ENCODE measurements at places on chromosomes 12 and 14.

GRCh38 chr12:86711731-86712130, 455.5 kb upstream of the MGAT4C start:
- no peak for DNase-seq

GRCh38 chr14:99518441-99519346, 37.5 kb downstream of the CCNK start:
- DNase-seq = no peak

DNA sequence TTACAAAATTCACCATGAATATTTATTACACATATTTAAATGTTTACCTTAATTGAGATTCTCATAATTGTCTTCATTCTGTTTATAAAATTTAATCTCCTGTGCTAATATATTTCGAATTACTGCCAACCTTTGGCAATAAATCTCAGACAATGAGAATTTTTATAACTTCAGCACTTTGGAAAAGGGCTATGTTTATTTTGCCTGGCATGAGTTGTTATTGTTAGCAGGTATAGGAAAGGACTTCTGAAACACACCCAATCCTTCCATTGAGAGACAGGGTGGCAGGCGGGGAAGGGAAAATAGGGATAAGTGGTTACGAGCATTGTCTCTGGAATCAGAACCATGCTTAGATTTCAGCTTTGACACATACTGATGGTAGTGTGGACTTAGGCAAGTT, 12.1 kb upstream of the MSRB3 start:
- no peak for DNase-seq

DNA sequence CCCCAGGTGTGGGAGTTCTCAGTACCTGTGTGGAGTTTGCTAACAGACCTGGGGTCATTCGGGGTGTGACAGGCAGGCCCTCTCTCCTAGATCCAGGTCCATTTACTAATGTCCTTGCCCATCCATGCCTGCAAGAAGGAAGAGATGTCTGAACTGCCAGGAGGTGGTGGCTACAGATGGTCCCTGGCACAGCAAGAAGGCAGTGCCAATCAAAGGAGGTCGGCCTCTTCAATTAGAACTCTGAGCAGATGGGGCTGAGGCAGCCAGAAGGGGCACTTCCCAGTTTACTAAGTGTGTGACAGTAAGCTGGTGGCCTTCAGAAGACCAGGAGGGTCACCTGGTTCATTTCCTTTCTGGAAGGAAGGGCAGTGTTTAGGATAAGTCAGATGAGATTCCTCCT, 202.5 kb downstream of the CACNA1C start:
- no peak for DNase-seq

DNA sequence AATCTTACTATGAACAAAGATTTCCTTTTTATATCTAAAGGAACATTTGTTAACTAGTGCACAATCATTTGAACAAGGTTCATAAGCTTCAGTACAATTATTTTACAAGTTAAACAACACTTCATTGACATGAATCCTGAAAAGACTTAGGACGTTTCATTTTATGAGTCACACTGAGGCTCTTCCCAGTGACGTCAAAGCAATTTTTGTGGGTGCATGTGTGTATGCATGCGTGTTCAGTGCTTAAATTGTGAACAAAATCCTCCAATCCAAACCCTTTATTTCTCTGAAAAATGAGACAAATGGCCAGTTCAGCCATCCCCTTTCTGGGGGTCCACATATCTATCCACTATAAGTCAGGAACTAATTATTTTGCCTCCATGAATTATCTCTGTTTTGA, 2.9 kb downstream of the LMNTD1 start:
- DNase-seq = no peak

GRCh38 chr14:63764103-63764502, 36.2 kb upstream of the SGPP1 start:
- no peak for DNase-seq

DNA sequence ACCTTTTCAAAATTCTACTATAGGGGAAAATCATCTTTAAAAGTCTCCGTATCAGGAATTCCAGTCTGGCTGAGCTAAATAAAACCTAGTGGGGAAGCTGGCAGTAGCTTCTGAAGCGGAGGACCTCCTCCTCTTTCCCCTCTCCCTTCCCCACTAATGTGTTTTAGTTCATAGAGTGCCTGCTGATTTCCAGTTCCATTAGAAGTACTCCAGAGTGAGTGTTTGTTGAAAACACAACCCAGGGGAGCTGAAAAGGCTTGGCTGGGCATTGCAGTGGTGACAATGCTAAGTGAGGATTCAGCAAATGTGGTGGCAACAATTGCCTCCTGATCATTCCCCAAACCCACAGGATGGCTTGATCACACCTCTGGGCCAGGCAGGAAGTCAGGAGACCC, 144.2 kb upstream of the FRMD6 start:
- no peak for DNase-seq

DNA sequence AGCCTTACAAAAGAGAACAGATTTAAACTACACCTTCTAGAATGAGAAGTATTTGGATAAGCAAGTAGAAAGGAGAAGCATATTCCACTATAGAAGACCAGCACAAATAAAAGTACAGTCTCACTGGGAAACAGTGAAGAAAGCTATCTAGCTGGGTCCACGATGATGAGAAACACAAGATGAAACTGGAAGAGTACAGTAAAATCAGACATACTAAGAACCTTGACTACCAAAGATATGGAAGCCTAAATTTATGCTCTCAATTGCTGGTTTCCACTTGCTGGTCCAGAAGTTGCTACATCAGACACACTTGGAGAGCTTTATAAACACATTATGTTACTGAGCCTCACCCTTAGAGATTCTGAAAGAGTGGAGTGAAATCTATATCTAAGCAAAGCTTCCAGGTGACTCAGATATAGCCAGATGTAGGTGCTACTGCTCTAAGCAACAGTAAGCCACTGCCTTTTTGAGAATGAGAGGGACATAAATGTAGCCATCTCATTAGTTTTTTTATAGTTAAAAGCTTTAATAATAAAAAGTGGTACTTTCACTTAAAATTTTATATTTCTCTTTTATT, 96.3 kb upstream of the BBS10 start:
- no peak for DNase-seq

DNA sequence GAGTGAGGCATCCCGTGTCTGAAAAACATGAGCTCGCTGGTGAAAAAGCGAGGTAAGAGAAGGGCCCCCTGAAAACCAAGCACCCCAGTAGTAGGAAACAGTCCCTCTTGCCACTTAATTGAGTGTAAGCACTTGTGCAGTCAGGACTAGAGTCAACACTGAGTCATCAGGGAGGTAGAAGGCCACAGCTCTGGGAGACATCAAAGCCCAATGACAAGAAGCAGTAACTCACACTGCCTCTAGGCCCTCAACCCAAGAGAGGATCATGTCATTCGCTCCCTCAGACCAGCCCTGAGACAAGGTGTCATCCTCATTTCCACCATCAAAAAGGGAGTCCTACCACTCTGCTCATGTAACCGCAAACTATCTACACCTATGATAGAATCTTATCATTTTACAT, 17.8 kb downstream of the POMT2 start:
- DNase-seq = no peak

DNA sequence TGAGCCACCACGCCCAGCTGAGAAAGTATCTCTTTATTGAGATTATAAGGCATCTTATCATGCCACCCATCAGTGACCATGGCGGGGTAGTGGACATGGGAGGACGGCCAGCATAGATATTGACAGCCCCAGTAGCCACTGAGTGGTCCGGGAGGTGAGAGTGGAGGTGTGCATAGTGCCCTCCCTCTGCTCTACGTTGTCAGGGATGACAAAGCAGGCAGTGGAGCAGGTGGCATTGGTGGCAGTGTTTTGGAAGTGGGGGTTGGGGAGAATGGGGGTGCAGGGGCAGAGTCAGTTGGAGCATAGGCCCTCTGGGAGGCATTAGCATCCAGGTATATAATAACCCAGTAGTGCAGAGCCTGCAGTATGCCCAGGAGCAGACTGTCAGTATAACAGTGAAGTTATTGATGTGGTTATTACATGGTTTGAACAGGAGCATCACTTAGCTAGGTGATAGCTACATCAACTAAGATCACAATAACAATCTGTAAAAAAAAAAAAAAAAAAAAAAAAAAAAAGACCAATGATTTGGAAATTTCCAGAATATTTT, 41.1 kb downstream of the GNG2 start:
- DNase-seq = no peak

- no peak for DNase-seq
Observed at GRCh38 chr12:49917166-49917787, 13.6 kb upstream of the FAIM2 start.

DNA sequence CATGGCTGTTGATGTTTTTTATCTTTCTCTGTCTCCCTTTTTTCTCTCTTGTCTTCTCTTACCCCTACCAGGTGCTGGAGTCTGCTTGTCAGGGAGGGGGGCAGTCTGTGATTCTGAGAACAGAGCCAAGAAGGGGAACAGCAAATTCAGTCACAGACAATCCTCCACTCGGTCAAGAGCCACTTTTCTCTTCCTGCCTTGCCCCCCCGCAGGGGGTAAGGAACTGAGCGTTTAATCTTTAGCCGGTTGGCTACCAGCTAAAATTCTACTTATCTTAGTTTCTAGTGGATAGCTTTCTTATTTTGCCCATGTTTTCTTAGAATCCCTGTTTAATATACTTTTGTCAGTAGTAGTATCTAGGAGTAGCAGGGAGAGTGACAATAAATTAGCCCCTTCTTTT, 1.9 kb downstream of the RIMKLB start:
- DNase-seq = no peak

GRCh38 chr12:8064131-8064530, 2.0 kb downstream of the C3AR1 start:
- no peak for DNase-seq

- no peak for DNase-seq
Observed at GRCh38 chr12:108811411-108812180, 45.8 kb downstream of the SSH1 start.

DNA sequence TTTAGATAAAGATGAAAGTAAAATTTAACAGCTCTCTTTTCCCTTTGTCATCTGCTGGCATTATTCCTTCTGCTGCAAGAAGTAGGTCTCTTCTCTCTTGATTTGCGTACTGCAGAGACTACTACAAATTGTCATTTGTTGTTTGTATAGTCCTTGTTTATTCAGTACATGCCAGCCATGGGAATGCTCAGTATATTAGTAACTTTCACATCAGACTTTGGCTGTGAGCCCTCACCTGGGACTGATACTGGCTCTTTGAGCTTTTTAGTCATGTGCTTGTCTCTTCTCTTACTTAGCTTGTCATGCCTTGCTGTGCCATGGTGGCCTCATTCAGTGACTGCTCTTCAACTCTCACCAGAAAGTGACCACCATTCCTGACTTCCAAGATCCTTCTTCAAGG, 169.8 kb downstream of the PRKCH start:
- no peak for DNase-seq

DNA sequence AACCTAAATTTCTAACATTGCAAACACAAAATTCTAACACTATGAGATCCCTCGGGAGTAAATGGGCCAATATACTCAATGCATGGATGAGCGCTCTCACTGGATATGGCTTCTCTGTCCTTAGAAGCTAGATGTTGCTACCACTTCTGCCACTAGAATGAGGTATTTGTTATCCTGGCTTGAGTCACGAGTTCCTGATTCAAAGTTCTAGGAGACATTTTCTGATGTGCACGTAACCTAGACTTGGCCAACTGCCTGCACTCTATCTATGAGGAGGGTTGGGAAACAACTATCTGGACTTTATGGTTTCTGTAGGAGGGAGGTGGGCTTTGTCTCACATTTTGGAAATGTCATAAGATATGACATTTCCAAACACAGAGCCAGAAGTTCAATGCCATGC, 37.6 kb downstream of the FERMT2 start:
- no peak for DNase-seq

- DNase-seq = no peak
Observed at GRCh38 chr14:102655137-102655536, 62.7 kb downstream of the RCOR1 start.

DNA sequence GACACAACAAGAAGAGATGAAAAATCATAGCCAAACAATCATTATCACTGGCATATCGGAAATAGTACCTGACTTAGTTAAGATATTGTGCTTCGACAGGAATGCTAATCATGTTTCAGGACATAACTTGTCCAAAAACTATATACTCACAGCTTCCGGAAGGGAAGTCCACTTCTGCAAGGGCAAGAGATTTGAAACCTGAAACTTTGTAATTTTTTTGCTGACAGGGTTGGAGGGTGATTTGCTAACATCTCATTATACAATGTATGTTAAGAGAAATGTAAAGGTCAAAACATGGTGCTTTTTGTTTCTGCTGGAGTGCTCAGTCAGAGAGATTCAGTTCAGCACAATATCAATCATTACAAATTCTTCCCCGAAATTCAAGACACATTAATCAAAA, 200.3 kb downstream of the CNTN1 start:
- no peak for DNase-seq

DNA sequence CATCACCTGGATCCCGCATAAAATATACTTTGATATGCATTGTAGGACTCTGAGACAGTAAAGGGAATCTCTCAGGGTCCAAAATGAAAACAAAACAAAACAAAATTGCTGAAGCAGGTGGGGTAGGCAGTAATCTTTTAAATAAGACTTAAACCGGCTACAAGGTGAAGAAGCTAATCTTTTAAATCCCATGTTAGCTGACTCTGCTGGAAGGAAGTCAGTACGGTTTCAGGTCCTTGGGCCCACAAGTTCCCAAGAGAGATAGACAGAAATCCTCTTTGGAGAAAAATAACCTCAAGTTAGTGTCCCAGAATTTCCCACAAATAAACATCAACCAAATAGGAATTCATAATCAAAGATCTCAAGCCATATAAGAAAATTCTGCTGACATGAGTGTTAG, 5.0 kb upstream of the EPS8 start:
- no peak for DNase-seq

GRCh38 chr12:91357381-91357780, 174.8 kb upstream of the DCN start:
- DNase-seq = no peak

DNA sequence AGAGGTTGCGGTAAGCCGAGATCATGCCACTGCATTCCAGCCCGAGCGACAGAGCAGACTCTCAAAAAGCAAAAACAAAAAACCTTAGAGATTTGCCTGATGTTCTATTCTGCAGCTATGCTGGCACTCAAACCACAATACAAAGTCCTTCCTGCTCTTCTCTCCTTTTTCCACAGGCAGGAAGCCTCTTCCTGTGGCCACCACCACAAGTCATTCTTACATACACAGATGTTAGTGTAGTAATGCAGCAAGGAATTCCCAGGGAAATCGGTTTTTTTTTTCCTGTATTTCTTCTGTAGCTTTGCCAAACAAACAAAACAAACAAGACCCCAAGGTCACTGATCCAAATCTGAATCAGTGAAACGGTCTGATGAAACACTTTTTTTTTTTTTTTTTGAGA, 104.3 kb downstream of the FIGNL2 start:
- DNase-seq = no peak

DNA sequence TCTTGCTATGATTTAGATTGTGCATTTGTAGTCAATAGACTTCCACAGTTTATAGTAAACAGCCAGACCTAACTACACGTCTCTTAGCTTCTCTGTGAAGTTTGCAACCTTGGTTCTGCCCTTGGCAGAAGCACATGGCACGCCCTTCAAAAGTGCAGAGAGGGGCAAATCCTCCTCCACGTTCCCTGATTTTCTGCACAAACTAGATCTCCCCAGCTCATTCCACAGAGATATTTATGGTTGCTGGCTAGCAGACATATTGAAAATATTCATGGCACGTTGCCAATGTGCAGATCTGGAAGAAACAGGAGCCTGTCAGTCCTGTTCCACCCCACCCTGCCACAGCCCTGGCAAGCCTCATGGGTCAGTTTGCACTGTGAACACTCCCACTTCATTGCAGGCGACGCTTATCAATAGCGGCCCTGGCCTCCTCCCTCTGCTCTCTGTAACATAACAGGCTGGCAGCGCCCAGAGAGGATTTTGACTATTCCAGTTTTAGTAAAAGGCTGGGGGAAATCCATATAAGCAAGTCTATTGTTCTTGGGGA, 6.5 kb upstream of the LGALS3 start:
- DNase-seq = no peak
